Activated T-cell treated with anti-CD3 and anti-CD28 coated beads, Interleukin-2, amount 50 U/mL, for 4 hours (primary cell): ENCODE measurements at places on chromosomes 3 and 15. TPM values are rescaled to one million over a fixed set of nuclear protein-coding genes. Genes with fewer than 3 reads are reported as not detected.

DNA sequence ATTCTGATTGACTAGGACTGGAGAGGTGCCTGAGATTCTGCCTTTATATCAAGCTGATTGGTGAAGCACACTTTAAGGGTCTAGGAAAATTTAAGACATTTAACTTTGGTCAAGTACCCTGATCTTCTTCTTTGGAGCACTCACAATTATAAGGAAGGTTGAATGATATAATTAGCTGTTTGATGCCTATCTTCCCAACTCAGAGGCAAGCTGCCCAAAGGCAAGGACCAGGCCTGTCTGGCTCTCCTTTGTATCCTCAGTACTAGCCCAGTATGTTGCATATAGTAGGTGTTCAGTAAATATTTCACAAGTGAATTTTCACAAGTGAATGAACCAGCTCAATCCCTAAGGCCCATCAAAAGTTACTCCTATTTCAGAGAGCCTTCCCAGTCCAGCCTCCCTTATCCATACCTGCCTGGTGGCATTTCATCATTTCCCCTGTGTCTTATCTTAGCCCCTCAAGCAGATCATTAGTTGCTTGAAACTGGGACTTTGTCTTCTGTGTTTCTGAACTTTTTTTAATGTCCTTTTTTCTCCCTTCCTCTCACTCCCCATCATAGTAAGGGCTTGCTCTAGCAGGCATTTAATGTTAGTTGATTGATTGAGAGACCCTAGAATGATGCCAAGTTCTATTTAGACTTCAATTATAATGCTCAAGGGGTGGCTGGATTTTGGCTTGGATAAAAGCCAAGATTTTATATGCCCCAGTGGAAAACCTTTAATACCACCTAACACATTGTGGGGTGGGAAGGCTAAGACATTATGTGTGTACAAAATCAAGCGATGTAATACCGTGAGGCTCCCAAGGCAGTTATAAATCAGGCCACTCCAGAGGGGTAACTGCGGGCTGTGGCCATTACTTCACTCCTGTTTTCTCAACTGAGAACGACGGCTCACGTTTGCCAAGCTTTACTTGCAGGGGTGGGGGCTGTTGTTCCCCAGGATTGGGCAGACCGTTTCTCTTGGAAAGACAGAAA is 43.2 kb upstream of the BOC start:
- DNase-seq: no peak

DNA sequence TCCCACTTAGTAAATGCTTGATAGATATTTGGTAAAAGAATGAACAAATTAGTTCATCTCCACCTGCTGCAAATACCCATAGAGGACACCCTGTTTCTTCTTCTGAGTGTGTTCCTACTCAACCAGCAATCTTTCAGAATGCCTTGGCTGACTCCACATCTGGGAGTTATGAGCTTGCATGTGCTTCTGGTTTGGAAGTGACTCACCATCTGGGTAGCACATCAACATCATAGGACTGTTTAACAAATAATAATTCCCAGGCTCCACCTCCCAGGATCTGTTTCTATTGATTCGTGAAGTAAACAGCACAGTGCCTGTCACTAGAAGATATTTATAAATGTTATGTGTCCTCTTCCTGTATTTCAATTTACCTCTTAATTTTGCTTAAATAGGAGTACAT is 580.1 kb downstream of the ROBO2 start:
- no peak for DNase-seq

- no peak for DNase-seq
Measured at GRCh38 chr3:56629047-56629446, 54.0 kb downstream of the TASOR start.

GRCh38 chr15:63891768-63892133 is 58.0 kb upstream of the HERC1 start:
- no peak for DNase-seq

DNA sequence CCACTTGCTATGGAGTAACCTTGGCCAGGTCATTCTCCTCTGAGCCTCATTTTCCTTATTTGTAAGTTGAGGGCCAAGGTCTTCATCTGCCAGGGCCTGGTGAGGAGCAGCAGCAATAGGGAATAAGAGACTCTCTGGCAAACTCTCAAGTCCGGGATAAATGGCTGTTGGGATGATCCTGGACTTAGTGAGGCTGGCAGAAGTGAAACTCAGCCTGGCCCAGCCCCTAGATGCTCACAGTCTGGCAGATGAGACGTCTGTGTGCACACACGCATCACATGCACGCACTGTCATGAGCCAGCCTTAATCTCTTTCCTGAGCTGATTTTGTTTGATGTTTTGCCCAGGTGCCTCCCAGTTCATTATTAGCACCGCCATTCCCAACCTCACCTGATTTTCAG is 26.8 kb downstream of the SLC6A6 start:
- no peak for DNase-seq

VGLL3 gene
- not detected for total RNA-seq

TIMP4 gene
- 0.24 TPM for total RNA-seq

IDH2 gene
- 45.1 TPM for total RNA-seq

NRROS gene
- total RNA-seq: 18.5 TPM

IGF2BP2 gene
- total RNA-seq: 0.43 TPM

TMC3 gene
- not detected for total RNA-seq

TTC21A gene
- total RNA-seq: 0.84 TPM

SHQ1 gene
- 52.1 TPM for total RNA-seq
